Amygdala (tissue), 56 donors: ENCODE measurements at places on chromosomes 1 and 21.

DNA sequence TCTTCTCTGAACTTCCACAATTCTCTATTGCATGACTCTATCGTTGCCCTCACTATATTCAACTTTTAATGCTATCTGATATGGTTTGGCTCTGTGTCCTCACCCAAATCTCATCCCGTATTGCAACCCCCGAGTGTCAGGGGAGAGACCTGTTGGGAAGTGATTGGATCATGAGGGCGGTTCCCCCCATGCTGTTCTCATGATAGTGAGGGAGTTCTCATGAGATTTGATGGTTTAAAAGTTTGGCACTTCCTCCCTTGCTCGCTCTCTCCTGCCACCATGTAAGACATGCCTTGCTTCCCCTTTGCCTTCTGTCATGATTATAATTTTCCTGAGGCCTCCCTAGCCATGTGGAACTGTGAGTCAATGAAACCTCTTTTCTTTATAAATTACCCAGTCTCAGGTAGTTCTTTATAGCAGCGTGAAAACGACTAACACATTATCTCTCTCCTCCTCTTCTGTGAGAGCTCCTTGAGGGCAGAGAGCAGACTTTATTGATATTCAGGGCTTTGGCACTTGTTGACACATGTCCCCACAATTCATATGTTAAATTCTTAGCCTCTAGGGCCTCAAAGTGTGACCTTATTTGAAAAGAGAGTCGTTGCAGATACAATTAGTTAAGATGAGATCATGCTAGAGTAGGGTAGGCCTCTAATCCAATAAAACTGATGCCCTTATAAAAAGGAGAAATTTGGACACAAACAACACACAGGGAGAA, 52.1 kb downstream of the ADCY10 start:
- DNase-seq, result no peak

DNA sequence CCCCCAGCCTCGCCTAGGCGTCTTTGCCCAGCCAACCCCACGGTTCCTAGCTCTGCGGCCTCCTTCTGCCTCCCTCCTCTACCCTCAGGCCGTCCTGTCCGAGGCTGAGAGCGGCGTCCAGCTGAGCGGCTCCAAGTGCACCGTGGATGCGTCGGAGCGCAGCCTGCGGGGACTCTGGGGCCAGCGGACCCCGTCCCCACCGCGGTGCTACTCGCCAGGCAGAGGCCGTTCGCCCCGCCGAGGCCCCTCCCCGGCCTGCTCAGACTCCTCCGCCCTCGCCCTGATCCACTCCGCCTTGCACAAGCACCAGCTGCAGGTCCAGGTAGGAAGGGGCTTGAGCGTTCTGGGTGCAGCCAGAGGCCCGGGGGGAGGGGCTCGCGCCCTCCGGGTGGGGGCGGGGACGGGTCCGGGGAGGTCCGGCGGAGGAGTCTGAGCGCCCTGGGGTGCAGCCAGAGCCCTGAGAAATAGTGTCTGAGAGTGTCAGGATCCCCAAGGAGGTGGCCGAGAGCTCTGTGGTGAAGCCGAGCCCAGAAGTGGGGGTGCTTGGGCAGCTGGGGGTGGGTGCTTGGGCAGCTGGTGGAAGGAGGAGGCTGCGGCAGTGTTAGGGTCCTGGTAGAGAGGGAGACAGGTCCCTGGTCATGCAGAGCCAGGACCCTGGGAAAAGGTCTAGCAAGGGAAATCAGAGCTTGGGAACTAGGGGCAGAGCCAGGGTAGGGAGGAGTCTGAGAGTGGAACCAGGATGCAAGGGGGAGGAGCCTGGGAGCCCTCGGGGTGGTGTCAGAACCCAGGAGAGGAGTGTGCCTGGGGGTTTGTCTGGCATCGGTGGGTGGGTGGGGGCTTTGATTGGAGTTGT, 3.2 kb upstream of the NBPF3 start:
- no peak for DNase-seq

DNA sequence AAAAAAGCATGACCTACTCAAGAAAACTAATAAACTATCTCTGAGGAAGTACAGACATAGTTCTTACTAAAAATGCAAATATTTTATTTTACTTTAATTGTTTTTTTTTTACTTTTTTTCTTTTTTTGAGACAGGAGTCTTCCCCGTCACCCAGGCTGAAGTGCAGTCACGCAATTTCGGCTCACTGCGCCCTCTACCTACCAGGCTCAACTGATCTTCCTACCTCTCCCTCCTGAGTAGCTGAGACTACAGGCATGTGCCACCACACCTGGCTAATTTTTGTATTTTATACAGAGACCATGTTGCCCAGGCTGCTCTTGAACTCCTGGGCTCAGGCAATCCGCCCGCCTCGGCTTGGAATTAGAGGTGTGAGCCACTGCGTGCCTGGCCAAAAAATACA, 1263.1 kb downstream of the KCNT2 start:
- no peak for DNase-seq

- no peak for DNase-seq
These were observed 1.7 kb downstream of the COL8A2 start for GRCh38 chr1:36123356-36123755.

DNA sequence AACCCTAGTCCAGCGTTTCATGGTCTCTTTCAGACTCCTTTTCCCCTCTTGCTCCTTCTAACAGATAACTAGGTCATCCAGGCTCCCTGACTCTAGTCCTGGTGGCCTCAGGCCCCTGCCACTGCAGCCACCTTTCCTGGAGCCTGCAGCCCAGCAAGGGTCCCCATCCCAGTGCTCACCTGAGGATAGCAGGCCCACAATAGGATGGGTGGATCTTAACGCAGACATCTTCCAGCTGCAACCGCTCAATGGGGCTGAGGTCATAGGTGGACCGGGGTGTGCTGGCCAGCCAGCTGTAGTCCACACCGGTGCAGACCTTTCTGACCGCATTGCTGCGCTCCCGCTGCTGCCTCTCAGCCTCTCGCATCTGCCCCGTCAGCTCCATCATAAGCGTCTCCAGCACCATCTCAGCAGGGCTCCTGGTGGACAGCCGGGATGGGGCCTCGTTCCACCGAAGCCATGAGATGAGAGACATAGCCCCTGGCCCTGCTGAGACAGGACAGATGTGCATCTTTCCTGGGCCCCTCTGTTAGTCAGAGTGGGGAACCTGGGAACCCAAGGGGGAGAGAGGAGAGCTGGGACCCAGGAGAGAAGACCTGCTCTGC, 10.9 kb downstream of the RD3 start:
- no peak for DNase-seq

DNA sequence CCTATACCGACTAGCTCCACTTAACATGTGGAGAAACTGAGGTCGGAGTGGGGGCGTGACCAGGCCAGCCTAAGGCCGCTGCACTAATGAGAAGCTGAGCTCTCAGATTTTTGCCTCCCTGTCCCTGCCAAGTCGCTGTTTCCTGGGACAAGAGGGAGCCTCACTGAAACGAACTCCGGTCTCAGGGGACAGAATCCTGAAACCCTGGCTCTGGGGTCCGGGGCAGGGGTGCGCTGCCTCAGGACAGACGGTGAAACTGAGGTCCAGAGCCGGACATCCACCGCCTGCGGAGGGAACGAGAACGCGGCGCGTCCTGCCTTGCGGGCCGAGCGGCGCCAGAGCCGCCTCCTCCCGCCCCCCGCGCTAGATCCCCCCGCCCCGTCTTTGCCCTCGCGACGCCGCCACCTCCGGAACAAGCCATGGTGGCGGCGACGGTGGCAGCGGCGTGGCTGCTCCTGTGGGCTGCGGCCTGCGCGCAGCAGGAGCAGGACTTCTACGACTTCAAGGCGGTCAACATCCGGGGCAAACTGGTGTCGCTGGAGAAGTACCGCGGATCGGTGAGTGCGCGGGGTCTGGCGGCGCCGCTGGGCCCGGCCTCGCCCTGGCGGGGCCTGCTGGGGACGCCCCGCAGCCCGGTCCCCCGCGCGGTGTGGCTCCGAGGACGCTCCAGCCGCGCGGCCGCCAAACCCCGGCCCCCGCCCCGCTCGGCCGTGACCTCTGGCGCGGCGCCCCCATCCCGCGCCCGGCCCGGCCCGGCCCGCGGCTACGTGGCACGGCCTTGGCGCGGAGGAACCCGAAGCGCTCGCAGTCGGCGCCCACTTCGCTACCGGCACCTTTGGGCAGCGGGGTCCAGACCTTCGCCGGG, at the start of gene GPX7:
GPX7 (plus strand) TSS at position 381 of the 865 bp plus-strand sequence; CDS start at position 420, 39 bp downstream.
- DNase-seq, result peak; percentile 12

DNA sequence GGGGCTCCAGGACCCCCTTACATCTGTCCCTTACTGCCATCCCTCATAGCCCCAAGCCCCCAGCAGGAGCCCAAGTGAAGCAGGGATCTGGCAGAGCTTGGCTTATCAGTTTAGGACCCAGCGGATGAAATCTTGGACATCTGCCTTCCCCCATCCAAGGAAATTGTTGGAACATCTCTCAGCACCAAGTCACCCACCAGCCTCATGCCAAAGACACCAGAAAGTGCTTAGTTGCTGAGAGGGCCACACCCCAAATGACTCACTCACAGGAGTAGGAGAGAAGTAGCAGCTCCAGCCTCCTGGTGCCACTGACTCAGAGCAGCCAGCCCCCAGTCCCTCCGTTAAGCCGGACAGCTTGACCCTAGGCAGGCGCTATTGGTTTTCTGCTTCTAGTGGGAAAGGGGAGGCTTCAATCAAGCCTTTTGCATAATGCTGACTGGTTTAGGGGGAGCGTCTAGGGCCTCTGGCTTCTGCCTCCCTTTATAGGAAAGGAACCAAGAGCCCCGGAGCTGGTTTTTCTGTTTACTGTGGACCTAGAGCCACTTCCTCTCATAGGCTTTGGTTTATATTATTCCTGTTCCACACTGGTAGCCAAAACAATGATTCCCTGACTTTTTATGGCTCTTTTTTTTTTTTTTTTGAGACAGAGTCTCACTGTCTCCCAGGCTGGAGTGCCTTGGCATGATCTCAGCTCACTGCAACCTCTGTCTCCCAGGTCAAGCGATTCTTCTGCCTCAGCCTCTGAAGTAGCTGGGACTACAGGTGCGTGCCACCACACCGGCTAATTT, 114.2 kb upstream of the IPO9 start:
- DNase-seq, result peak; percentile 62

- DNase-seq, result peak; percentile 79
These were observed 6.2 kb upstream of the ANKRD35 start for GRCh38 chr1:145891587-145892485.

GRCh38 chr1:21212126-21212525, 35.4 kb upstream of the EIF4G3 start:
- DNase-seq, result no peak

GRCh38 chr1:27574871-27575831, 28.8 kb downstream of the AHDC1 start:
- DNase-seq, result peak; percentile 59

- DNase-seq, result no peak
These were observed 223.4 kb downstream of the DSCAM start for GRCh38 chr21:40623528-40623927.

- no peak for DNase-seq
These were observed 954 bp downstream of the MYOG start for GRCh38 chr1:203084588-203085527.

DNA sequence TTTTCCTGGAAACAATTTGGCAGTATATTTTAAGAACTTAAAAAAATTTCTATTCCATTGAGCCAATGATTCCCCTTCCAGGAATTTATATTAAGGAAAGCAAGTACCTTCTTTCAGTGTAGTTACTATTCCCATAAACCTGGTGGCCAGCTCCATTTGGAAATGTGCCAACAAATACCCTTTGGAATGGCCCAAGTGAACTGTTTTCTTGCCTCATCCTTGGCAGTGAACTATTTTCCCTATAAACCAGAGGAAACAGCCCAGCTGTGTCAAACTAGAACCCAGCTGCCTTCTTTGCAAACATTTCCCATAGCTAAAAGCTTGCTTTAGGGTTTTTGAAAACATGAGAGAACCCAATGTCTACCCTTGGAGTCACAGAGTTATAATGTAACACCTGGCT, 496.9 kb downstream of the NEGR1 start:
- DNase-seq, result no peak

- DNase-seq, result no peak
These were observed 69.4 kb downstream of the ALG14 start for GRCh38 chr1:95003433-95003738.

- no peak for DNase-seq
These were observed 4.8 kb downstream of the RUNX3 start for GRCh38 chr1:24925082-24925779.

- DNase-seq, result no peak
These were observed 295.4 kb downstream of the CTH start for GRCh38 chr1:70706381-70707037.

GRCh38 chr1:230570724-230571360, 71.4 kb upstream of the COG2 start:
- no peak for DNase-seq

DNA sequence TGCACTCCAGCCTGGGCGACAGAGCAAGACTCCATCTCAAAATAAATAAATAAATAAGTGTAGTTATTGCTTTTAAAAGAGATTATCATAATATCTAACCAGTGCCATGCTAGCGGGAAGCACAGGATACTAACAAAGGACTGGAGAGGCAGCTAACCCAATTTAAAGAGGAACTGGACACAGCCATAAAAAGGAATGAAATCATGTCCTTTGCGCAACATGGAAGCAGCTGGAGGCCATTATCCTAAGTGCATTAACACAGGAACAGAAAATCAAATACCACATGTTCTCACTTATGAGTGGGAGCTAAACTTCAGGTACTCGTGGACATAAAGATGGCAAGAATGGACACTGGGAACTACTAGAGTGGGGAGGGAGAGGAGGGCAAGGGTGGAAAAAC, 54.9 kb downstream of the TM2D1 start:
- no peak for DNase-seq

DNA sequence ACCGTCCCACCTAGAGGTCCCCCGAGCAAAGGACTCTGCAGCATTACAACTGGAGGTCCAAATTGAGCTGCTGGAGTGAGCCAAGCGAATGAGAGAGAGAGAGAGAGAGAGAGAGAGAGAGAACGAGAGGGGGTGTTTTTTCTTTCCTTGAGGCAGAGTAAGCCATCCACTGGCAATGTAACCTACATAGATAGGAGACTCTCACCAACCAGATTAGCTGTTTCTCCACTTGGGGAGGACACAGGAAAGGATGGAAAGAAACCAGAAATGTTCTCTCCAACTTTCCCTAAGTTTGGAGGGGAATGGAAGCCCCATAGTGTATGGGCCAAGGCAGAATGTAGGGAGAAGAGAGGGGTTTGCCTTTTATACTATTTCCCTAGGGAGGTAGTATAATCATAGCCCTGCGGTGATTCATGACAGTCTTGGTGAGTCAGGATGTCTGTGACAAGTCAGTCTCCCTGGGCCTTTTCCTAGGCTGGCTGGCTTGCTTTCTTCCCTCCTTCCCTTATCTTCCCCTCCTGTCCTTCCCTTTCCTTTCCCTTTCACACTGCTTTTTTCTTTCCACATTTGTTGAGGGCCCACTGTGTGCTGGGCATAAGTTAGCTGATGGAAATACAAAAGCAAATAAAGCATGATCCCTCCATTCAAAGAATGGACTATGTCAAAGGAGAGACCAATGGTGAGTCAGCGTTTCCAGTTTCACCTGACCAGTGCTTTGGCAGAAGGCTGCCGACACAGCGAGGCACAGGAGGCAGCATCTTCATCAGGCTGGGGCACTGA, 7.1 kb downstream of the FNDC7 start:
- DNase-seq, result no peak

DNA sequence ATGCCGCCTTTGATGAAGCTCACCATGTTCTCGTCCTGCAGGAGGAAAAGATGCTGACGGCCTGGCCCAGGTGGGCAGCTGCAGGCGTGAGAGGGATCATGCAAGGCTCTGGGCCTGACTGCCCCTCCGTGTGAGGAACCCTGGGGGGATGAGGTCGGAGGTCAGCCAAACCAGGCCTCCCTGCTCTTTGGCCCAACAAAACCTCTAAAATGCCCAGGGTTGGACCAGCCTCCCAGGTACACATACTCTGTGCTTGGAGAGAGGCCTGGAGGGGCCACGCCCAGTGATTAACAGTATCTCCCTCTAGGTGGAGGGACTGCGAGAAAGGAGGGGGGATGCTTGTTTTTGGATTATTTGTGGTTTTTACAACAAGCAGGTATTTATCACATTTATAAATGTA, 21.1 kb downstream of the TTC39A start:
- no peak for DNase-seq

- DNase-seq, result no peak
These were observed 23.8 kb upstream of the APP start for GRCh38 chr21:26194326-26194725.
